NB4 (cell line): ENCODE measurements at places on chromosomes 7 and 10.
A peak's percentile ranks its signal among the peaks of the same experiment; 100 is the strongest.

- no peak for DNase-seq
Measured at GRCh38 chr7:14900051-14900450, 2.5 kb downstream of the DGKB start.

GRCh38 chr7:93239824-93240223 is 7.7 kb downstream of the VPS50 start:
- DNase-seq = no peak

- DNase-seq = no peak
Measured at GRCh38 chr10:88794731-88795130, 7.8 kb upstream of the LIPM start.

GRCh38 chr7:138564365-138564764 is 104.3 kb downstream of the TRIM24 start:
- peak; percentile 75 for DNase-seq

- no peak for DNase-seq
Measured at GRCh38 chr7:107179326-107180164, 10.7 kb downstream of the HBP1 start.

- DNase-seq = no peak
Measured at GRCh38 chr7:17477182-17477581, 178.7 kb downstream of the AHR start.

- DNase-seq = no peak
Measured at GRCh38 chr7:110470420-110470819, 620.5 kb upstream of the LRRN3 start.

- no peak for DNase-seq
Measured at GRCh38 chr10:124132876-124133275, 39.5 kb upstream of the CHST15 start.

DNA sequence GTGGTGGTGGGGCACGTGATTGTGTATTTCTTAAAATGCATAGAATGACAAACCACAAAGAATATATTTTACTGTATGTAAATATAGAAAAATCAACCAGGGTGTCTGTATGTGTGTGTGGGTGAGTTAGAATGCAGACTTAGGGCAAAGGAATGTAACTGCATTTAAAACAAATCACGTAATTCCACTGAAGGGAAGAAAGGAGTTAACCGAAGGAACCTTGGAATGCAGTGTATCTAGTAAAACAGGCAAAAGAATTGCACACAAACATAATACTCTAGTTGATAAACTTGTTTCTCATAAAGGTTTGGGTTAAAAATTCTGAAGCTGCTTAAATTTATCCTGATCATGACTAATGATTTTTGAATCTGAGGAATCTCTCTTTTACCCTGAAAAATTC is 134.9 kb downstream of the ADRA2A start:
- no peak for DNase-seq

DNA sequence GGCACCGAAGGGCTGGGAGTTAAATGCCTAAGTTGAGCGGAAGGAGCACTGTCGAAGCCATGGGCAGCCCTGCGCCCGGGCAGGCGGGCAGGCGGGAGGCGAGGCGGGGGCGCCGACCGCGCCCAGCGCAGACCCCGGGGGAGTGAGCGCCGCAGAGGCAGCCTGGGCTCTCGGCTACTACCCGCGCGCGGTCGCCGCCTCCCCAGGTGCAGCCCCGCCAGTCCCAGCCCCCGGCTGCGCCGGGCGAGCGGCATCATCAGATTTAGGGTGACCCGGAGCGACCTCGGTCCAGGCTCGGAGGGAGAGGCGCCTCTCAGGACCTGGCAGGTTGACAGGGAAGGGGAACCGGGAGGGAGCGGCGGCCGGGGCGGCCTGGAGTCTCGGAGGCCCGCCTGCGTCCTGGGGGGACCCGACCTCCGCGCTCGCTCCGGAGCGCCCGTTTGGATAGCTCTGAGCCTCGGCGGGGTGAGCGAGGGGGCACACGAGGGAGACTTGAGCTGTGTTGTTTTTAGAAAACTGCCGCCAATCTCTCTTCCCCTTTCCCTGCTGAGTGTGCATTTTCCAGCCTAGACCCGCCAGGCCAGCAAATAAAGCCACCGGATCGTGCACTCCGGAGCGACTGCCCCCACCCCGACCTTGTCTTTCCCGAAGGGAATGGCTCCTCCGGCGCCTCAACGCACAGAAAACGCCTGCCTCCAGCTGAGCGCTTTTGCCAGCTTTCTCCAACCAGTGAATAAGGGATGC is 2.3 kb upstream of the NRP1 start:
- peak; percentile 2 for DNase-seq

- peak; percentile 46 for DNase-seq
Measured at GRCh38 chr7:105487579-105488571, 34.2 kb downstream of the PUS7 start.

DNA sequence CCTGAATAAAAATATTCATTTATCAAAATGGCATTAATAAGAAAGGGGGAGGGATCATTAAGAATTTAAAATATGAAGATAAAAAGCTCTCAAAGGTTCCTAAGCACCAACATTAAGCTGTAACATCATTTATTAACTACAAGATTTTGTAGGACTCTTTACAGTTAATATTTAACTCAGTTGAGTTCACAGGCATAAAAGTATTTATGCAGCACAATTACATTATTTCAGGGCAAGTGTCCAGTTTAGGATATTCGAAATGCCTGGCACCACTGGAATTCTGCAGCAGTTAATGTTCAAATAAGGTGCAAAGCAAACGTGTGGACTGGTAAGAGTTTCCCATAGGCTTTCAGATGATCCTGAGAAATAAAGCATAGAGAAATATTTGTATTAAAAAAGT is 30.5 kb downstream of the NPS start:
- DNase-seq = no peak

- DNase-seq = no peak
Measured at GRCh38 chr7:122689346-122690109, 9.4 kb downstream of the RNF133 start.

DNA sequence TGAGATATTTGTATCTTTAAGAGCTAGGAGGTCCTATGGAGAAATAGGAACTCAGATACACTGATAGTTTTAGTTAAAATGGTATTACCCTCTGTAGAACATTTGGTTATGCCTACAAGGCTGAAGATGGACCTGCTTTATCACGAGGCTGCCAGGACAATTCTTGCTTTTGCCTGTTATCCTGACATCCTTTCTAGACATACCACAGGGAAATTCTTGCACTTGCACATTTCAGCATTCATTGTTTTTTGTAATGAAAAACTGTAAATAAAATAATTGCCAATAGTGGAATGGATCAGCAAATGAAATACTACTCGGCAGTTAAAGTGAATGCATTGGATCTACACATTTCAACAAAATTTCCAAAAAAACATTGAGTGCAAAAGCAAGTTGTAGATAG is 9.7 kb downstream of the COL28A1 start:
- no peak for DNase-seq

DNA sequence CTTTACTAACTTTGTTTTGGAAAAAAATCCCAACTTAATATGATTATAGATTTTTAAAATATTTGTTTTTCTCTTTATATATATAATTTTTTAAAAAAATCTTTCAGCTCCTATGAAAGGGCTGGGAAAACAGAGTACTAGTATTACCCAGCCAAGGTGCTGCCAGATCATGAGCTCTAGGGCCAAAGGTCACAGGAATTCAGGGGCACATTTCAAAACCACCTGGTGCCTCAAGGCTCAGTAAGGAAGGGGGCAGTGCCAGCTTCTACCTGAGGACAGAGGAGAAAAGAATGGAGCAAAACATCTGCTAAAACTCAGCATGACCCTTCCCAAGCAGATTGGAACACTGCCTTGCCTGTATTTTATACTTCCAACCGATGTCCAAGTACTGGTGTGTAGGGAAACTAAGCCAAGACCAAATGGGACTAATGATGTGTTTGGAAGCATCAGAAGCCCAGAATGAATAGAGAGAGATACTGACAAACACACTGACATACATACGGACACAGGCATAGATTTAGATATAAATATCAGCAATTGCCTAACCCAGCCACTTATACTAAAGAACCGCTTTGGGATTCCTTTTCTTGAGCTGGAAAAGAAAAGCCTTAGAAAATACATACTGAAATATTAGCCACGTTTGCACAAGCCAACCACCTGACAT is 667.3 kb downstream of the PARD3 start:
- no peak for DNase-seq

GRCh38 chr7:20284771-20285143 is 45.9 kb upstream of the ITGB8 start:
- DNase-seq = no peak

GRCh38 chr7:90409667-90410066 is 6.4 kb downstream of the CLDN12 start:
- no peak for DNase-seq

DNA sequence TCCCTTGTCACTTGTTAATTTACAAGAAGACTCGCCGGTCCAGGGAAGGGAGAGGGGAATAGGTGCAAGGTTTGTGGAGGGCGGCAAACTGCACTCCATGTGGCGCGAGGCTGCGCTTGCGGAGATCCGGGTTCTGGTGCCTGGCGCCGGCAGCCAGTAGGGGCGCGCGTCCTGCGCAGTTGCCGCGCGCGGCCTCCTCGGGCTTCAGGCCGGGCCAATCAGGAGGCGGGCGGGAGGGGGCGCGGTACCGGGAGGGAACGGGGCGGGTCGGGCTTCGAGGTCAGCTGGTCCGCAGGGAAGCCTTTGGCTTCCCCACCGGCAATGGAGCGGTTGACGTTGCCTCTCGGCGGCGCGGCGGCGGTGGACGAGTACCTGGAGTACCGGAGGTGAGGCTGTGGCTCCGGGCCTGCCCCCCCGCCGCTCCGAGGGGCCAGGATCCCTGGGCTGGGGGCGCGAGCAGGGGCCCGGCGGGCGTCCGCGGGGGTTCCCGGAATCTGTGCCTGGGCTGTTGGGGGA is at the start of gene FAM221A:
TSS of gene FAM221A (plus strand) at position 302 of the 516 bp plus-strand sequence. CDS start at position 322, 20 bp downstream.
- DNase-seq = no peak

DNA sequence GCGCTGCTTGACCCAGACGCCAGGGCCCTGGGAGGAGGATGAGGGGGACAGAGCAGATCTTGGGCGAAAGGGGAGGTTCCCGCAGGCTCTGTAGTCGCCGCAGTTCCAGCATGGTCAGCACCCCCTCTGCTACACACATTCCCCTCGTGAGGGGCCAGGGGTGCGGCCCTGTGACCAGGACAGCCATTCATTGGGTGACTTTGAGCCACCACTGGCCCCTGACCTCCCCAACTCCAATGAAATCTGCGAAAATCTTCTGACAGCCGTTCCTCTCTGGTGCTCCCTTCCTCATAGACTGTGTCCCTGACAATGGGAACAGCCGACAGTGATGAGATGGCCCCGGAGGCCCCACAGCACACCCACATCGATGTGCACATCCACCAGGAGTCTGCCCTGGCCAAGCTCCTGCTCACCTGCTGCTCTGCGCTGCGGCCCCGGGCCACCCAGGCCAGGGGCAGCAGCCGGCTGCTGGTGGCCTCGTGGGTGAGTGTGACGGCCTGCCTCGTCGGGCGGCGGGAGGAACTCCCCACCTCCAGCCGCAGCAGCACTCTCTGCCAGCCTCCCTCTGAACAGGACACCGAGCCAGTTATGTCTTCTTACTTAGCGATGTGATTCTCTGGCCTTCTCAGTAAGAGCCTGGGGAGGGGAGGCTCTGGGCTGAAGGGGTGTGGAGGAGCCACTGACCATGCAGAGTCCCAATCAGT is 825 bp downstream of the TMEM176A start:
- no peak for DNase-seq

- no peak for DNase-seq
Measured at GRCh38 chr7:131628634-131629033, 72.2 kb upstream of the PODXL start.

DNA sequence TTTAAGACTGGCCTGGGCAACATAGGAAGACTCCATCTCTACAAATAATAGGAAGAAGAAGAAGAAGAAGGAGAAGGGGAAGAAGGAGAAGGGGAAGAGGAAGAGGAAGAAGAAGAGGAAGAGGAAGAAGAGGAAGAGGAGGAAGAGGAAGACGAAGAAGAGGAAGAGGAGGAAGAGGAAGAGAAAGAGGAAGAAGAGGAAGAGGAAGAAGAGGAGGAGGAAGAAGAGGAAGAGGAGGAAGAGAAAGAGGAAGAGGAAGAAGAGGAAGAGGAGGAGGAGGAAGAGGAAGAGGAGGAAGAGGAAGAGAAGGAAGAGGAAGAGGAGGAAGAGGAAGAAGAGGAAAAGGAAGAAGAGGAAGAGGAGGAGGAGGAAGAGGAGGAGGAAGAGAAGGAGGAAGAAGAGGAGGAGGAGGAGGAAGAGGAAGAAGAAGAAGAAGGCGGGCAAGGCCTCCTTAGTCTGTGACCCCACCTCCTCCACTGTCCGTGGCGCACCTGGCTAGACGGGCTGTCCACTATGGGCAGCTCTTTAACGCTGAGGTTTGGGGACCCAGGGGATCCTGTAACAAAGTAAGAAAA is 28.8 kb upstream of the ZFAND2A start:
- no peak for DNase-seq

DNA sequence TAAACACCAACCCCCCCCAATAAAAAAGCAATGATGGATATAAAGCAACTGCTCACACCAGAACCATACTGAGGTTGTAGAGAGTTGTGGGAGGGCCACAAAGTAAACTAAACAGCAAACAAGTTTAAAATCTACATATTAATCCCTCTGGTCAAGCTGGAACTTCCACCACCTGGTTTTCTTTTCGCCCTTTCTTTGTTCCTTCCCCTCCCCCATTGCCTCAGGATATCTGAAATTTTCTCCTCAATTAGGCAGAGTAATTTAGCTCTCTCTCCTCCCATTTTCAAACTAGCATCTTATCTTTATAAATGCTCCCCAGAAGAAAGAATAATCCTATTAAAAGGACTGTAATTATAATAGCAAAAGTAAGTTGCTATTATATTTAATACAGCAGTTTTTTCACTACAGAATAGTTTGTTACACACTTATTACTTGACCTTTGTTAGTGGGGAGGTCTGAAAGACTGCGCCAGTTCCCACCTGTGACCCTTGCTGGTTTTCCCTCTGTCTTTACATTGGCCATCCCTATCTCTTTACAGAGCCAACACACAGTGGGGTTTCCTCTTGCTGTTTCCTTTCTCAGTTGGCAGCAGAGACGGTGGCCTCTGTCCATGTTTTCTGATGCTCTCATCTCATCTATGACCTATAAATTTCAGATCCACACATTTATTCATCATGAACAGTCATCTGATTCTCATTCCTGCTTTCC is 235.4 kb downstream of the RNLS start:
- no peak for DNase-seq

DNA sequence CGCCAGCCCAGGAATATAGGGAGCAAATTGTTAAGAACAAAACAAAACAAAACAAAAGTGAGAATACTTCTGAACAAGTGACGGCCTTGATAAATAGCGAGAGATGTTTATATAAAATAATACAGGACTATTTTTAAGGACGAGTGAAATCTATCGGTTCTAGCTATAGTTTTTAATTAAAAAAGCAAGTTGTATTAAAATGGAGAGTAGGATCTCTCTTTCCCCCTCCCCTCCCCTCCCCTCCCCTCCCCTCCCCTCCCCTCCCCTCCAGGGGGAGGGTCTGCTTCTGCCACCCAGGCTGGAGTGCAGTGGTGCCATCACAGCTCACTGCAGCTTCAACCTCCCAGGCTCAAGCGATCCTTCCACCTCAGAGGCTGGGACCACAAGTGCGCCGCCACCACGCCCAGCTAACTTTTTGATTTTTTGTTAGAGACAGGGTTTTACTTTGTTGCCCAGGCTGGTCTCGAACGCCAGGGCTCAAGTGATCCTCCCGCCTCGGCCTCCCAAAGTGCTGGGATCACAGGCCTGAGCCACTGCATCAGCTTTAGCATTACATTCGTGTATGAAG is 440 bp upstream of the TCAF1 start:
- DNase-seq = no peak

- DNase-seq = no peak
Measured at GRCh38 chr10:61050120-61050745, 106.2 kb upstream of the RHOBTB1 start.
